ENCODE measurements at places on chromosomes 7 and 10. TPM values are rescaled to one million over a fixed set of nuclear protein-coding genes. Genes with fewer than 3 reads are reported as not detected.

The GALNT17 gene
- 66.0 TPM for total RNA-seq

DNA sequence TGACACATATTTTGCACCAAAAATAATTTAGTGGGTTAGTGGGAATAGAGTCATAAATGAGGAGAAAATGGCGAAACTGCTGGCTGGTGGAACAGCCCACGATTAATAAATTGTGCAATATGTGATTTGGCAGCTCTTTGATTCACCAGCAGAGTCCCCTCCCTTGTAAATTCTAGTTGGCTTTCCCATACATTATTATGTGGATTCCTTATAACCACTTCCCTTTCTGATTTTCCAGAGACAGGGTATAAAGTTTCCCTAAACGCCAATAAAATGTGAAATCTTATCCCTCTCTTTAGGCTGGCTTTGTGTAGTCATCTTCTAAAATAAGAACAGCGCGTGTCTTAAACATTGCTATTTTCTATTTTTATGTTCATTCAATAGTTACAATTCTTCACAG, 149.4 kb upstream of the FERD3L start:
- DNase-seq = no peak

The METTL27 gene
- not detected for total RNA-seq

DNA sequence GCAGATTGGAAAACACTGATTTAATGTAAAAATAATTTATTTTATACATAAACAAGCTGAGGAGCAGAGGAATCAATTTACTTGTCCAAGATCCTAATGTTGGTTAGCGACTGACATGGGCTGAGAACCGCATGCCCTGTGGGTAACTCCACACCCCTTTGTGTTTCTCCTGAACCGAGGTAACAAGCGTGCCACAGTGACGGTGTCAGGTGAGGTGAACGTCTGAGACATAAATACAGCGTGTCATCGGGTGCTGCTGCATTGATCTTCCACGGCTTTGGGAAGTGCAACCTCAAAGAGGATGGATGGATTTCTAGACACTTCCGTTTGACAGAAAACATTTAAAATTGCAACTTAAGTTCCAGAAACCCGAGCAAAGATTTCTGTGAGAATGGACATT, 386.8 kb upstream of the ADARB2 start:
- DNase-seq = no peak

DNA sequence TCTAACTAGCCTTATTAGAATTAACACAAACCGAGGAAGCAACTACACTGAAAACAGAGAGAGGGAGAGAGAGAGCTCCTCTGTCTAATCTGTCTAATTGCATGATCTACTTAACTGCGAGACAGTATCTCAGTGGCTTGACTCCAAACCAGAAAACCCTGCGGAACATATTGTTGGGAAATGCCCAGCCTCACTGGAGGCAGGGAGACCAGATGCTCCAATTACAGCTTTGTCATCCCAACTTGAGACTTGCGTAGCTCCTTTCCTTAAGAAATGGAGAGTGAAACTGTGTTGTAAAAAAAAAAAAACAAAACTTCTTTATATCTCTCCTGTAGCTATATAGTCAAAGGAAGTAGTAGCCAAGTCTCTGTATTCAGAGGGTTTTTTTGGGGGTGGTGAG, 52.0 kb upstream of the ZNRF2 start:
- DNase-seq = no peak

GRCh38 chr10:48658243-48658974, 26.3 kb upstream of the WDFY4 start:
- DNase-seq = peak; percentile 84

The SLC25A40 gene
- 32.1 TPM for total RNA-seq

GRCh38 chr10:116385994-116386809, 41.4 kb upstream of the PNLIPRP3 start:
- peak; percentile 78 for DNase-seq

DNA sequence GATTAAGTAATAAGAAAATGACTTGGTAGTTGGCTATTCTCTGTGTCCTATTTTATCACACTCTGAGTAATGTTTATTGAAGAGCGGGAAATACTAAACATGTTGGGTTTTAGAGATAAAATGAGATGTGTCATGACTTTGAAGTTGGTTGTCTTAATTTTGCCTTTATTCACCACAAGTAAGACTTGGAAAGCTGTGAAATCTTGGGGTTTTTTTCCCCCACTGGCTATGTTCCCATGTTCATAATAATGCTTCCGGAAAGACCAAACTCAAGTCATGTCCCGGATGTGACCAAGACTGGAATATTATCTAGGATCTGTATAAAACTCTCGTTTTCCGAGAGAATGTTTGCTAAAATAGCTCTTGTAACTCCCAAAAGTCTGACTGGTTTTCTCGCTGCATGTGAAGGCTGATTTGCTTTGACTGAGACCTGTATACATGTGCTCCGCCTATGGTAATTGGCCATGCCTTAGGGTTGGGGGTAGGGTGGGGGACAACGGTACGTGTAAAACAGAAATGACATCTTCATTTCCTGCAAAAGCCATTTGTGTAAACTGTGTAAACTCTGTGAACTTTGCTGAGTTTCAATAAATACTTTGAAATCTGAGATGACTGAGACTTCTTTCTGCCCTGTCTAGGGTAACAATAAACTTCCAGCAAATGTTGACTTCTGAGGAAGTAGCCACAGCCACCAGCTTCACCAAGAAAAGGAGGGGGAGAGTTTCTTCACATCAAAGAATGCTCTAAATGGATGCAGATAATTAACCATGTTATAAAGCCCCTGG, 169.6 kb downstream of the ZNF365 start:
- no peak for DNase-seq

DNA sequence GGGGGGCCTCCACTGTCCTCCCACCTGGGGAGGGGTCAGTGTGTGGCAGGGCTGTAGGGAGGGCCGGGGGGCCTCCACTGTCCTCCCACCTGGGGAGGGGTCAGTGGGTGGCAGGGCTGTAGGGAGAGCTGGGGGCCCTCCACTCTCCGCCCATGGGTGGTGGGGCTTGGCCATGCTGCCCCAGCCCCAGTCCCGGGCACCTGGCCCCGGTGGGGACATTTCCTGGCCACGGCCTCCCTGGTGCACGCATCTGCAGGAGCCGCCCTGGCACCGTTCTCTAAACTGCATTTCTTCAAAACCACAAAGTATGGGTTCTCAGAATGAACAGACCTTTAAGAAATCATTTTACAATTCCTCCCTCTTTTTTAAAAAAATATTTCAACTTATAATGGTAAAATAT, 89.3 kb upstream of the PDGFA start:
- DNase-seq = no peak

- no peak for DNase-seq
Measured at GRCh38 chr10:110368002-110368401, 63.3 kb upstream of the SMNDC1 start.

The GPR146 gene
- 65.5 TPM for total RNA-seq
